ENCODE measurements at places on chromosomes 5 and 9. TPM values are rescaled to one million over a fixed set of nuclear protein-coding genes. Genes with fewer than 3 reads are reported as not detected.

Gene CCNI2
- total RNA-seq = not detected

Gene AHRR
- total RNA-seq = 10.7 TPM

Gene ARL15
- 22.3 TPM for total RNA-seq

Gene SVEP1
- total RNA-seq = 9.2 TPM

Gene QRFP
- not detected for total RNA-seq

Gene DDX4
- not detected for total RNA-seq

Gene ADAMTS2
- 113 TPM for total RNA-seq

Gene PHYHD1
- total RNA-seq = 2.1 TPM

Gene C9orf50
- not detected for total RNA-seq

Gene FOXI1
- not detected for total RNA-seq

Gene HK3
- not detected for total RNA-seq

Gene MRNIP
- total RNA-seq = 14.5 TPM

Gene SEMA5A
- 19.3 TPM for total RNA-seq

Gene MXD3
- 4.1 TPM for total RNA-seq

Gene SEMA6A
- 0.05 TPM for total RNA-seq

Gene C5orf58
- not detected for total RNA-seq

Gene CRHBP
- not detected for total RNA-seq

Gene SPATA9
- 0.46 TPM for total RNA-seq

Gene GCNT4
- total RNA-seq = 0.23 TPM

Gene PLPP7
- total RNA-seq = 6.1 TPM

Gene PCDHGB7
- 8.3 TPM for total RNA-seq

Gene S100Z
- not detected for total RNA-seq

Gene ENTPD8
- total RNA-seq = not detected

Gene DNAH5
- total RNA-seq = 1.1 TPM

Gene DAPK1
- total RNA-seq = 12.5 TPM

Gene JAK2
- total RNA-seq = 9.5 TPM

Gene ARHGEF28
- total RNA-seq = 8.1 TPM

Gene SNCB
- total RNA-seq = not detected

Gene MINAR2
- not detected for total RNA-seq

All from smooth muscle cell of the umbilical artery (primary cell).